NCI-H2171 (cell line): ENCODE measurements at places on chromosomes 12 and 14.

DNA sequence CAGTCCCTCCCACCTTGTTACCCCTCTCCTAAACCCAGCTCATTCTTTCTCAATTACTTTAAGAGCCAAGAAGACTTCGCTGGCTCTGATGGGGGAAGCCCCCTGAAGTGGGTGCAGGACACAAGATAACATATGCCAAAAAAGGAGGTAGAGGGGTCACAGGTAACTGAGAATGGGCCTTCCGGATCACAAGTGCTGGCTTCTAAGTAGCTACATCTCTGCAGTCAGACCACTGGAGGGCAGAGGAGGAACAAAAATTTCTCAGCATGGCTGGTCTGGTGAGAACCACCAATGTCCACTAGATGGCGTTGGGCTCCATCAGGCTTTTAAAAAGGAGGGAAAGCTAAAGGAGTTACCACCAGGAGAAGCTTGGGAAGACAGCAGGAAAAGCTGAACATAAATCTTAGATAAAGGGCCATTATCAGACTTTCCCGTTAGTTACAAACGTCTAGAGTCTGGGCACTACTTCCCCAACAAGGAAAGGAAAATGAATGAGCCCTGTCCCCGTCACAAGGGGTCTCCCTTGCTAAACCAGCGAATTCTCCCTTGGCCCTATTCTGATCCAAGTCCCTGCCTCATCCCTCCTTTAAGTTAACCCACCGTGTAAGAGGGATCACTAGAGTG lies 11.6 kb upstream of the CDH24 start:
- no peak for DNase-seq

- DNase-seq: no peak
Measured at GRCh38 chr12:13008741-13009380, 8.8 kb upstream of the HEBP1 start.

- no peak for DNase-seq
Measured at GRCh38 chr12:110577864-110578693, 5.0 kb downstream of the PPTC7 start.

GRCh38 chr12:131830335-131830913 lies 2.2 kb downstream of the MMP17 start:
- DNase-seq: no peak

- DNase-seq: no peak
Measured at GRCh38 chr12:116633476-116633875, 74.3 kb downstream of the MAP1LC3B2 start.

GRCh38 chr12:104974626-104975290 lies 11.4 kb upstream of the NOPCHAP1 start:
- no peak for DNase-seq

DNA sequence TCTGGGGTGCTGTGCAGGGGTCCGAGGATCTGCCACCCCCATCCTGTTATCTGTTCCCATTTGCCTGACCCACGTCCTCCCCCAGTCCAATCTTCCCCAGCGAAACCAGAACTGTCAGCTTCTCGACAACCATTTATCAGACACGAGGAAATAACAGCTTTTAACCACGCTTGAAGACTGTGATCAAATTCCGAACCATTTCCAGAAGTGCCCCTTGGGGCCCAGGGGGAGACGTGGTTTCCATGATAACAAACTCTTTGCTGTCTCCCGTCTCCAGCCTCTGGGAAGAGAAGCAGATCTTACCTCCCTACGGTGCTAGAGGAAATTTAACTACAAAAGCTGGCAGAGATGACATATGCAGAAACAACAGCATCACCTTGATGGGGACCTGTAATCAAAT lies 35.1 kb upstream of the SRRM4 start:
- no peak for DNase-seq

- no peak for DNase-seq
Measured at GRCh38 chr12:10361084-10361483, 28.8 kb downstream of the KLRK1 start.

DNA sequence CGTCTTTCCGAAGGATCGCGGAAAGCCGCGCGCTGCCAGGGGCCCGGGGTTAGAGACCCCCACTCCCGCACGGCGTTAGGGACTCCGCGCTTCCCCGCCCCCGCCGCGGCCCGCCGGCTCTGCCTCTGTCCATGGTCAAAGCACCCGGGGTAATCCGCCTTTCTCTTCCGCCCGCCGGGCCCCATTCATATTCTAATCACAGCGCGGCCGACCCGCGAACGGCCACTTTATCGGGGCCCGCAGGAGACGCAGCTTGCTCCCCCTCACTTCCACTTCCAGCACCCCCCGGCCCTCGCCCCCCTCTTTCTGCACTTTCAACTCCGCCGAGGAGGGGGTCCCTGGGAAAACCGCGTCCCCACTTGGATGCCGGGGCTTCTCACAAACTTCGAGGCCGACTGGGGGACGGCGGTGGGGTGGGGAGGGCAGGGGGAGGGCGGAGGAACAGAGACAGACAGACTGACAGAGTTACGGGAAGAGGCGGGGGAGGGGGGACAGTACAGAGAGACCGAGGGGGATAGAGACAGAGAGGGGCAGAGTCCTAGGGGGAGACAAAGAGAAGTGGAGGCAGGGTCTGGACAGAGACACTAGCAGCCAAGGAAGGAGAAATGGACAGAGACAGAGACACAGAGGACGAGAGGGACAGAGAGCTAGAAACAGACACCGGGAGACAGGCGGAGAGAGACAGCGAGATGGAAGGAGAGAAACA lies 1.1 kb upstream of the RFX4 start:
- DNase-seq: no peak

DNA sequence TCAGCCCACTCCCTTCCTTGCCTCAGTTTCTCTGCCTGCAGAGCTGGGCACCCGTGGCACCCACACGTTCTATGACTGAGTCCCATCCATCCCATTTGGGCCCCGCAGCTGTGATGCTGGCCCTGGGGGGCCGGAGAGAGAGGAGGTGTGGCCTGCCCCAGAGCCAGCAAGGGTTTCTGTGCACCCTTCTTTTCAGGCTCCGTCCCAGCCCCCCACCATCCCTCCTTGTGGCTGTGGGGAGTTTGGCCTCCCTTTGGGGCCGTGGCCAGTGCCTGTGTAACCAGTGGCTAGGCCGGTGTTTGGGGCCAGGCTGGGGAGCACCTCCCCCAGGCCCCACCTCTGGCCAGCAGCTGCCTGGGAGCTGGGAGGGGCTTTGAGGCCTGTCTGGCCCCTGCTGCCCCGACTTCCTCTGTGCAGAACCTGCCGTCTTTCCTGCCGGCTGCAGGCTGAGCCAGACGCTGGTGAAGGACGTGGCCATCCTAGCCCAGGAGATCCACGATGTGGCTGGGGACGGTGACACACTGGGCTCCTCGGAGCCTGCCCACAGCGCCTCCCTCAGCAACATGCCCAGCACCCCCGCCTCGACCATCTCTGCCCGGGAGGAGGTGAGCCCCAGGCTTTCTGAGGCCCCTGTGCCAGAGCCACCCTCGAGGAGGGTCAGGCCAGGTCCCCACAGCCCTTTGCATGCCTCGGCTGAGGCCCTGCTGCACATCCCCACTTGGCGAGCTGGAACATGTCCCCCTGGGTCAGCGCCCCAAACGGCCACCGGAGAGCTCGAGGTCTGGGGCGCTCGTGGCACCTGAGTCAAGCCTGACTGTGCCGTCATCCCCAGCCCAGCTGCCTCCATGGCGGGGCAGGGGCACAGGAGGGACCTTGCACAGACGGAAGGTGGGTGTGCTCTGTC lies 27.7 kb downstream of the CEP170B start:
- DNase-seq: no peak

DNA sequence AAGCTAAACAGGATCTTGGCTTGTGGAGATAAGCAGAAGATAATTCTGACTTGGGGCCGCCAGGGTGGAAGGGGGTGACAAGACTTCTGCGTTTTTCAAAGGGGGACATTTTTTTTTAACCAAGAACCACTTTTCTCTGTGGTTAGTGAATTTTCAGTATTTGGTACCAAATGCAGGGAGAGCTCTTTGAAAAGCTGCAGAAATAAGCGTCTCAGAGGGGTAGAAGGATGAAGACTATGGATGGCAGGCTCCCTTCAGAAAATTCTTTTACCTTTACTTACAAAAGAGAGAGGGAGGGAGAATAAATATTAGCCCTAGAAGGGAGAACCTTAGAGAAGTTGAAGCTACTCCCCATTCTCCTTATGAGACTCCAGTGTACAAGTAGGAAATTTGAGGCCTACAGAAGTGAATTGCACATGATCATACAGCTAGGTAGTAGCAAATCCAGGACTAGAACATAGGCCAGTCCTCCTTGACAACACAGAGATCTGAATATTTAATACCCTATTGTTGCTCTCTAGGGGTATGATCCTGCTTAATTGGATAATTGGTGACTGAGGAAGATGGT lies 840 bp downstream of the MRPL52 start:
- DNase-seq: no peak

GRCh38 chr14:59161561-59162175 lies 26.8 kb upstream of the DAAM1 start:
- DNase-seq: no peak

DNA sequence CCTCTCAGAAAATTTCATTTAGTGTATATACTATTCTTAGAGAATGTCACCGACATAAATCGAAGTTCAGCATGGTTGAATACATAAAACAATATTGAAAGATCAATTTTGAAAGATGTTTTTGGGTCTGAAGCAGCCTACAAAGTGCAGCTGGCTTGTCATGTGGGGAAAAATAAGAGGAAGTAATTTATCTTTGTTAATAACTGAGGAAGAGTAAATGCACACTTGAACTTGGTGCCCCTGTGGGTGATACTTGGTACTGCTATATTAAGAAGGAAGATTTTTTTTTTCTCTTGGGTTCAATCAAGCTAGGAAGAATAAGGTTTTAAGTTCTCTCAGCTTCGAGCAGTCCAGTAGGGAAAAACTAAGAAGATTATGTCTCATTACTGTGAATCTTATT lies 661.3 kb downstream of the RPL10L start:
- no peak for DNase-seq

DNA sequence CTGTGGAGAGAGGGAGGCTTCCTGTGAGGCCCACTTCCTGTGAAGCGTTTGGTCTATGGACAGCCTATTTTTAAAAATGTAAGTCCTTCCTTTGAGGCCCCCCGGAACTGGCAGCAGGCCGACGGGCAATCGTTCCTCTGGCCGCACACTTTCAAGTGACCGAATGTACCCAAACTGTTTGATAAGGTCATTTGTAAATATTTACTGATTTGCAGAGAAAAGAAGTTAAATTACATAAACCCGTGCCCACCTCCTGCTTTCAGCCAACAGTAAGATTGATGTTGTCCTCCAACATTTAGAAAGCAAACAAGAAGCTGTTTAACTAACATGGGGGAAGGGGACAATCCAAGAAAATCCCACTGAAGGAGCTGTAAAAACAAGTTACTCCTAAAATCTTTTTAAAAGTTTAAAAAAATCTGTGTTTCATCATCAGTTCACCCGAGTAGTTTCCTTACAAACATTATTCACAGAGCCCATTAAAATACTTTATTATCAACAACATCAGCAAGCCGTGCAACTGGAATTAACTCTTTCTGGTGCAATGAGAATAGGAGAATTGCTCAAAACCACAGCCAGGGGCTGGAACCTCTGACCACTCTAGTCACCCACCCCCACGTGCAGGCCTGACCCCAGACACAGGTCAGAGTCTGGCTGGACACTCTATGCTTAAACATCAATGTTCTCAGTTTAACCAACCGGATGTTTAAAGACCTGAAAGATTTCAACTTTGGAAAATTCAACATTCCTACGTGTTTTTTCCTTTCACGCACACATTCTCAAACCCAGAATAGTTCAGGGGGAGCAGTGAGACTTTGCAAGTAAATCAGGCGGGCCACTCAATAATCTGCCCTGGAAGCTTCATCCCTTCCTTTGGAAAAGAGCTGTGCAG lies 65.3 kb downstream of the FOXN3 start:
- no peak for DNase-seq

- no peak for DNase-seq
Measured at GRCh38 chr14:50001999-50002925, 109.4 kb downstream of the ARF6 start.

DNA sequence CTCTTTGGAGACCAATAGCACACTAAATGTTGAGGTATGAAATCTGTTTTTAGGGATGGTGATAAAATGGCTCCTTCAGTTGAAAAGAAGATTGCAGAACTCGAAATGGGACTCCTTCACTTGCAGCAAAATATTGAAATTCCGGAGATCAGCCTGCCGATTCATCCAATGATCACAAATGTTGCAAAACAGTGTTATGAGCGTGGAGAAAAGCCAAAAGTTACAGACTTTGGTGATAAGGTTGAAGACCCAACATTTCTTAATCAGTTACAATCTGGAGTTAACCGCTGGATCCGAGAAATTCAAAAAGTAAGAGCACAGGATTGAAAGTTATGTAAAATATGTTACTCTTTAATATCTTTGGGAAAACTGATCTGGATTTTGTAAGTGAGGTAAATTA lies 15.3 kb downstream of the DYNC1H1 start:
- no peak for DNase-seq

GRCh38 chr12:68305278-68305677 lies 26.9 kb downstream of the MDM1 start:
- DNase-seq: no peak

DNA sequence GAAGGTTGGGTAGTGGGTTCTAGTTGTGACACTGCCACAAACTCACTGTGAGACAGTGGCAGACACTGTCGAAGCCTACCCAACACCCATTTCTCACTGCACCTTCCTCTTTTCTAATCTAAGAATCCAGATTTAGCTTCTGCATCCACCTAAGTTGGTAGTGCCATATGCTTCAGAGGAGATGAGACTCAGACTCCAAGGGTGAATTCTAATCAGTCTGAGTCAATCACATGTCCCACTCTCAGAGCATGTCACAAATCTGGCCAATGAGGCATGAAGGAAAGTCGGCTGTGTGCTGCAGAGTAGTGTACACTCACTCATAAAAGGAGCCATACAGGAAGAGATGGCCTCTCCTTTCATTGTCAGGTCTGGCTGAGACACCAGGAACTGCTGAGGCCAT lies 102.1 kb upstream of the RAP1B start:
- DNase-seq: no peak

- no peak for DNase-seq
Measured at GRCh38 chr14:91175291-91176201, 61.7 kb downstream of the DGLUCY start.

- no peak for DNase-seq
Measured at GRCh38 chr12:94740601-94741362, 90.4 kb upstream of the TMCC3 start.

DNA sequence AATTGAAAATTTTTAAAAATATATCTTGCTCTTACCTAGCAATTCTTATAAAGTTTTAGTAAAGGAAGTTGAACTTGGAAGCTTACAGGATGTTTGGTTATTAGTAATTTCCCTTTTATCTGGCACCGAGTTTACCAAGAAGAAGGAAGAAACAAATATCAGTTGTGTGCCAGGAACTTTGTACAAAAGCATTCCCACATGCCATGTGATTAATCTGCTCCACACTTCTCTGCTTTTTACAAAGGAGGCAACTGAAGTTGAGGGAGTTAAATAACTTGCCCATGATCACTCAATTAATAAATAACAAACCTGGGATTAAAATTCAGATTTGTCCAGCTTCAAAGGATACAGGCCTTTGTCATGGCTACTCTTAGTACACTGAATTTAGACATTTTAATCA lies 122.5 kb upstream of the BCAT1 start:
- no peak for DNase-seq

DNA sequence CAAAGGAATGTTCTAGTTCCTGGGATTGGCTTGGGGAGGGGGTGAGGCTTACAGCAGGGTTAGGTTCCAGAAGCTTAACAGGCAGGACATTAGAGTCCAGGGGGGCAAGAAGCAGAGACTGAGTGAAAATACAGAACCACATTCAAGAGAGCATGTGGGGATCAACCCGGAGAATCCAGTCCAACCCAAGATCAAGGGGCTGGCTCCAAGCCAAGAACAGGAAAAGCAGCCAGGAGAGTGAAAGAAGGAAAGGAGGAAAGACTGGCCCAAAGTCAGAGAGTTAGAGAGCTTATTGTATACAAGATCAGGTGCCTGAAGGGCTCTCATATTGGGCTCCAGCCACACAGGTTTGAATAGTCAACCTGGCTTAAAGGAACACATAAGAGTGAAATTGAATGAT lies 190.3 kb upstream of the CDKN3 start:
- no peak for DNase-seq

GRCh38 chr14:56562883-56563282 lies 16.7 kb upstream of the TMEM260 start:
- no peak for DNase-seq
